ENCODE measurements at places on chromosomes 12 and 14.

DNA sequence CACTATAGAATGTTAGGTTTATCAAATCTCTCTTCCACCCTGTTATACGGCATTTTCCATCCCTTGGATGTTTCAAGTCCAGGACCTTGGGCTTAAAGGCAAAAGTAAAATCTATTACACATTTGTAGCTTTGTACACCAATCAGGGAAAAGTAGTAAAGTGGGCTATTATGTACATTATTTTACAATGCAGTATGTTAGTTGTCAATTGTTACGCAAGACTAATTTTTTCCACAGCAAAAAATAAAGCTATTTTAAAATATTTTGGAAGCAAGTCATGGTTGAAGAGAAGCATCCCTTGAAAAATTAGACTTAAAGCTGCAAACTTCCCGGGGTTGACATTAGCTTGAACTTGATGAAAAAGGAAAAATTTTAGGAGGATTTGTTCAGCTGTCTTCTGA is 476.2 kb downstream of the DIO2 start:
- no peak for DNase-seq

- no peak for DNase-seq
These were observed 178.2 kb downstream of the RMST start for GRCh38 chr12:97640826-97641225.

GRCh38 chr12:129064209-129064855 is 211.1 kb downstream of the GLT1D1 start:
- no peak for DNase-seq

GRCh38 chr12:132629330-132629729 is 10.8 kb downstream of the P2RX2 start:
- DNase-seq = no peak

- no peak for DNase-seq
These were observed at the start of gene KRT6C for GRCh38 chr12:52473768-52474167. TSS of gene KRT6C (minus strand) at chr12:52473805. CDS start at chr12:52473737, 68 bp downstream.

- DNase-seq = no peak
These were observed 9.7 kb upstream of the HOXC6 start for GRCh38 chr12:54018468-54018984.

DNA sequence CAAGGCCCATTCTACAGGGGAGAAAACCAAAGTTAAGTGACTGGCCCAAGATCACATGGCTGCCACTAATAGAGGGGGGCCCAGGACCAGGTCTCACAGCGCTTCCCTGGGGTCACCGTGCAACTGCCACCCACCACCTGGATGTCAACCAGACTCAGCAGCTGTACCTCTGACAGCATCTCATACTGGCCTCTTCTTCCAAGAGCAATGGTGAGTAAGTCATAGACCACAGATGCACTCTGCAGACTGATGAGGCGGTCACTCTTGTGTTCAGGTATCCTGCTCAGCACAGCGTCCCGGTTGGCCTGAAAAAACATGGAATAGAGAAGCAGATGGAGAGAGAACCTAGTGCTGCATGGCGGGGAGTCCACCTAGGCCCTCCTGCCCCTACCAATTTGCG is 139.9 kb downstream of the TTC7B start:
- DNase-seq = no peak

DNA sequence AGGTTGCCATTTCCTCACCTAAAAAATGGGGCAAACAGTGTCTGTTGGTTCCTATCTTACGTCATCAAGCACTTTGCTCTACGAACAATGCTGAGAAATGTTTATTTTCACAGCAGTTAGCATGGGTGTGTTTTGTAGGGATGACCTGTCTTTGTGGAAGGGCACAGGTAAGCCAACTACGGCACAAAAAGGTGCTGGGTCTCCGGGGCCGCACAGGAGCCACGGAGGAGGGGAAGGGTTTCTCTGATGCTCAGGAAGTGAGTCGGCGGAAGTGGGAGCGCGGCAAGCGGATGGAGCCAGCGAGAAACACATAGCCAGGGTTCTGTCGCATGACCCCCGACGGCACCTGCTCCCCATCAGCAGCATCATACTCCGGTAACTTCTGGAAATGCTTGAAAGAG is 65.6 kb upstream of the TCL1B start:
- DNase-seq = no peak
